ENCODE measurements at places on chromosomes 16 and 17. TPM values are rescaled to one million over a fixed set of nuclear protein-coding genes. Genes with fewer than 3 reads are reported as not detected.

XAF1 gene
- 6.4 TPM for polyA plus RNA-seq

MEIOC gene
- 2.0 TPM for polyA plus RNA-seq

HOXB1 gene
- 0.35 TPM for polyA plus RNA-seq

ODF4 gene
- polyA plus RNA-seq: not detected

DGKE gene
- 3.4 TPM for polyA plus RNA-seq

CRISPLD2 gene
- polyA plus RNA-seq: 7.6 TPM

SPATA32 gene
- 0.16 TPM for polyA plus RNA-seq

TBC1D3G gene
- not detected for polyA plus RNA-seq

TNP2 gene
- polyA plus RNA-seq: not detected

KRT27 gene
- polyA plus RNA-seq: not detected

ARMC7 gene
- polyA plus RNA-seq: 15.4 TPM

NOS2 gene
- 2.6 TPM for polyA plus RNA-seq

ZNF287 gene
- 12.7 TPM for polyA plus RNA-seq

SMIM22 gene
- 4.3 TPM for polyA plus RNA-seq

TPSG1 gene
- 0.54 TPM for polyA plus RNA-seq

RHBDF2 gene
- 5.6 TPM for polyA plus RNA-seq

RUNDC3A gene
- 1.2 TPM for polyA plus RNA-seq

ANKRD40CL gene
- polyA plus RNA-seq: 0.25 TPM

CCDC200 gene
- polyA plus RNA-seq: 6.2 TPM

OR3A3 gene
- not detected for polyA plus RNA-seq

Data from right renal cortex interstitium (tissue), 3 donors.